T-helper 9 cell (primary cell): ENCODE measurements at places on chromosomes 5 and 9.

DNA sequence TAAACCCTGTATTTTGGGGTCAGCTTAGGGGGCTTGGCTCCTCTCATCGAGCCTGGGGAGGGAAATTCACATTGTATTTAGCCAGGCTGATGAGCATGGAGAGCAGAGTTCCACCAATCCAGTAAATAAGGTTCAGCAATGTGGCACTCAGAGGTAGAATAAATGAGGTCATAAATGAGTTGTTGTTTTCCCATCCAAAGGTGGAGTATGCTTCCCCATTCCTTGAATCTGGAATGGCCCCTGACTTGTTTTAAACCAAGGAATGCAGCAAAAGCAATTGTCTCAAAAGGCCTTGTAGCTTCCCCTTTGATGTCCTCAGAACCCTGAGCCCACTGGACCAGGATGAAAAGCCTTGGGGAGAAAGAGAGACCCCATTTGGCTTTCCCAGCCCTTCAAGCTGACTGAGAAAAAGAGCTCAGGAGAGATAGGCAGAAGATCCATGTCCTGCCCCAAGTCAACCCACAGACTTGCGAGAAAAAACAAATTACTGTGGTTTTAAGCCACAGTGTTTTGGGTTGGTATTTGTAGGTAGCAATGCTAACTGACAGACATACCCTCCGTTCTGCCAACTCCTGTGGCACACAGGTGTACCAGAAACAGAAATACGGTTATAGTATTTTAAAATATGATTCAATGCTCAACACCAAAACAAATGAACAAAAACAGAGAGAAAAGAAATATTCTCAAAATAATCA, 566.0 kb upstream of the DMAC1 start:
- no peak for DNase-seq

- no peak for DNase-seq
Observed at GRCh38 chr9:121604654-121605053, 46.8 kb upstream of the DAB2IP start.

GRCh38 chr5:5695266-5695665, 272.8 kb downstream of the ICE1 start:
- DNase-seq = no peak

DNA sequence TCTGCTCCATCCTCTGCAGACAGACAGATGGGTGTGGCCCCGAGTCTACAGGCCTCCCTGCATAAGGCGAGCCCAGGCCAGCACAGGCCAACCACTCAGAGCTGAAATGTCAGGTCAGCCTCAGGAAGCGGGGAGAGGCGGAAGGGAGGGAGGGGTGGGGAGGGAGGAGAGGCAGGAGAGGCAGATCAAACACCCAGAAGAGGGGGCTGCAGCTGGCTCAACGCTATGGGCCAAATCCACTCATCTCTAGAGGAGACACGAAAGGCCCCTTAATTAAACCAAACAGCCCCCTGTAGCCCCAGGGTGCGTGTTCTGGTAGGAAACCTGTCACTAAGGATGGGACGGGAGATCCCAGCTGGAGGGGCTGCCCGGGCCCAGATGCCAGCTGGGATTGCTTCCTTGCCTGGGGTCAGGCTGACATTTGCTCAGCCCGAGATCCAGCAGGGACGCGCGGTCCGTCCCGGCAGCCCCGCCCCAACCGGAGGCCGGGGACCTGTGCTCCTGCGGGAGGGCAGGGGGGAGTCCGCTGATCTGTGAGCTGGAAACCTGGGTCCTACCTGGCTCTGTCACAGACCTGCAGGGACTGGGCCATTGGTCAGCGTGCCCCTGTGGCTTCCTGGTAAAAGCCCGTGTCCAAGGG, 97.2 kb upstream of the SARDH start:
- DNase-seq = no peak

GRCh38 chr9:113309204-113309813, 6.1 kb upstream of the RNF183 start:
- no peak for DNase-seq

DNA sequence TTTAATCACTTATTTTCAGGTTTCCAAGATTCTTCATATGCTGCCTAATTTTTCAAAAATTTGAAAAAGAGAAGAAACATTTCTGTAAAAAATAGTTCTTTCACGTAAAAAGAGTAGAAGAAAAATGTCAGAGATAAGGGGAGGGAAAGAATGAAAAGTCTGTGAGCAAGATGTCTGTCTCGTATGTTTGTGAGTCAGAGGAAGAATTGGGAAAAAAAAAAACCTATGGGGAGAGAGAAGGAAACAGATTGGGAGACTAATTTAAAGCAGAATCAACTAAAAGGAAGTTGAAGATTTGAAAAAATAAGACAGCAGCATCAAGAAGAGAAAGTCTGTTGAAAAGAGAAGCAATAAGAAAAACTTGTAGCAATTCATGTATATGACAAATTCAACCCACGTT, 456.3 kb downstream of the HINT1 start:
- no peak for DNase-seq

DNA sequence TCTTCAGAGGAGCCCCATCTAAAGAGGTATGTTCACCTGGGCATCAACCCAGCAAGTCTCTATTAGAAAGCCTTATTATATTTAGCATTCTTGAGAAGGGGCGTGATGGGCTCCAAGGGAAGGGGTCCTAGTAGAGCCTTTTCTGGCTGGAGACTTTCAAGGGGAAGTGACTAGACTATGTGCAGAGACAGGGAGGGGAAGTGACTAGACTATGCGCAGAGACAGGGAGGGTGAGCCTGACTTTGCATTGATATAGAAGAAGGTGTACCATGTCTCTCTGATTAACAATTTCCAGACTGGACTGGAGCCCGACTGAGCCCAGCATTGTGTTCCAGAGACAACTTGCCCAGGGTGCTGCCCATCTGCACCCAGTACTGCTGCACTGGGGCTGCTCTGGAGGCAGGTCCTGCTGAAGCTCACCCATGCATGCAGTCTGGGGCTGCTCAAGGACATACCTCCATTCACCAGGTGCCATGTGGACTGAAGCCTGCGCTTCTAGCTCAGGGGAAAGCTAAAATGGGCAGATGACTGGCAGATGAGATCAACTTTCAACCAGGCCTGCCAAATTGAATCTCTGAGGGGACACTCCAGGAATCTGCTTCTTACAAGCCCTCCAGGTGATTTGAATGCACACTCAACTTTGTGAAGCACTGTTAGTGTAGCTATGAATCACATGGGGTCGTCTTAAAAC, 83.0 kb upstream of the GNA14 start:
- DNase-seq = no peak

GRCh38 chr9:86827893-86828292, 119.4 kb downstream of the GAS1 start:
- no peak for DNase-seq

DNA sequence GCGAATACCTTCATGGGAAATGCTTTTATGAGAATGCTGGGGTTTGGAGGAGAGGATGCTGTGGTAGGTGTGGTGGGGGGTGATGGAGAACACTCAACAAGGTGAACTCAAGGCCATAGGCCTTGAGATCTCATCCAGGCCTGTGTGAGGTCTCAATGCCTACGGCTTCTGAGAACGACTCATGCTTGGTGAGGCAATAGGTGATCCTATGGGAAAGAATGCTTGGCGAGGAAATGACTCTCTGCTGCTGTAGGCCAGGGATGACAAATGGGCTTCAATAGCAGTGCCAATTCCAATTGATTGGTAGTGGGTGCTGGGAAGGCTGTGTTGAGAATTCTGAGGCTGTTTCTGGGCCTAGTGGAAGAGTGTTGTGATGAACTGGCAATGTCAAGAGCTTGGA, 280.2 kb upstream of the CLINT1 start:
- DNase-seq = no peak

GRCh38 chr5:3659907-3660306, 64.3 kb downstream of the IRX1 start:
- DNase-seq = no peak

DNA sequence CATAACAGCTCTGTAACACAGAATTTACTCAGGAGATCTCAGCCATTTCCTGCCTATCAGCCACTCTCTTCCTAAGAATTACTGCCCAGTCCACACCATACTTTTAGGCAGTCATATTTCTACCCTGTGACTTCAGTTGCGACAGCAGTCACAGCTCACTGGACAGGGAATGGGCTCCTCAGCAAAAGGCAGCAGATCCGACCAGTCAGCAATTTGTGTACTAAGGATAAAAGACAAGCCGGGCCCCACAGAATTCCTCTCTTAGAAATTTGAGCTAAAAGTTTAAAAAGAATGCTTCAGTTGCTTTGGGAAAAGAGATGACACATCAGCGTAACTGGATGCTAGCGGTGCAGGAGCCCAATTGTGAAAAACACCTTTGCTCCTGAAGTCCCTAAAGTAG, 172.1 kb downstream of the ENC1 start:
- no peak for DNase-seq

DNA sequence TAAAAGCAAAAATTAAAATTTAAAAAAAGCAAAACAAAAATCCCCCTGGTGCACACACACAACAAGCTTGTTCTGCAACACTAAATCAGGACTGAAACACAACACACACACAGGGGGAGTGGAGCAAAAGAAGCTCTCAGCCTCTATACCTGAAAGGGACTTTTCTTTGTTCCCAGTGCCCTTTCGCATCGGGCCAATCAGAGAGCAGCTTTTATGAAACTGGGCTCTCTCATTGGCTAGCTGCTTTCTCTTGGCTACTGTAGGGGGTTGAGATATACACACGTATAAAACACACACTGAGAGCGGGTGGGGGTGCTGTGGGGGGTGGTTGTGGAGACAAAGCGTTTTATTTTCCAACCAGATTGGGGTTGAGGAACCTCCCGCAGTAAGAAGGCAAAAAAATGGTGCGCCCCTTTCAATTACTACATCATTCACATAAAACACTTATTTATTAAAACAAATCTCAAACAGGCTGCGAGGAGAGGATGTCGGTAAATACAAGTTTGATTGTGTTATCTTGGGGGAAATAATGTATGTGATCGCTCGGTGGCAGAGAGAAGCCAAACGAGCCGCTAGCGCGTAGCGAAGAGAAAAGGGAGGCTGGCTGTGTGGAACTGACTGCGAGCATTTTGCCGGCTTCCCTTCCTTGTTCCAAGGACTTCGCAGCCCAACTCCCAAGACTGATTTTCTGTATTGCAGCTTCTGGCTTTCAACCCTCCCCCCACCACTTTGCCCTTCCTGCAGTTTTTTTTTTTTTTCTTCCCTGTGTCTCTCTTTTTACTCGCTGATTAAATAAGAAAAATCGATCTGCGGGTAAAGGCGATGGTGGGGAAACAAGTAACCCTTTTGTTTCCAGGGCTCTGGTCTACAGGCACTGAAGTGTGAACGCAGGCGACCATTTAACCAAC, 2.5 kb upstream of the ZNF608 start:
- no peak for DNase-seq

GRCh38 chr9:37902796-37903646, 906 bp downstream of the SLC25A51 start:
- DNase-seq = no peak

GRCh38 chr9:11023201-11023600, 410.4 kb upstream of the PTPRD start:
- DNase-seq = no peak

- DNase-seq = no peak
Observed at GRCh38 chr5:145450286-145450885, 384.8 kb downstream of the PRELID2 start.

DNA sequence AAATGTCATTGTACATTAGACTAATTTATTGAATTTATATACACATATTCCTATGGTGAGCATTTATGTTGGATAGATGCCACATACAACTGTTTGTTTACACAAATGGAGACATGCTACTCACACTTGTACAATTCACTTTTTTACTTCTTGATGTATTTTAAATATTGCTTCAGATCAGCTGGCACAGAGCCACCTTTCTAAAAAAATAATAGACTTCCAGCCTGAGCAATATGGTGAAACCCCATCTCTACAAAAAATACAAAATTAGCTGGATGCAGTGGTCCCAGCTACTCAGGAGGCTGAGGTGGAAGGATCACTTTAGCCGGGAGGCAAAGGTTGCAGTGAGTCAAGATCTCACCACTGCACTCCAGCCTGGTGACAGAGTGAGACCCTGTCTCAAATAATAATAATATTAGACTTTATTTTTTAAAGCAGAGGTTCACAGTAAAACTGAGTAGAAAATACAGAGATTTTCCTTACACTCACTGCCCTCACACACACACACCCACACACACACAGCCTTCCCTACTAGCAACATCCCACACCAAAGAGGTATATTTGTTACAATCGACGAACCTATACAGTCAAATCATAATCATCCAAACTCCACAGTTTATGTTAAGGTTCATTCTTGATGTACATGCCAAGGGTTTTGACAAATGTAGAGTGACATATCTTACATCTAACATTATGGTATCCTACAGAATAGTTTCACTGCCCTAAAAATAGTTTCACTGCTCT, 16.5 kb upstream of the ADRB2 start:
- no peak for DNase-seq

GRCh38 chr9:29078063-29078666, 1504.9 kb upstream of the C9orf72 start:
- DNase-seq = no peak

DNA sequence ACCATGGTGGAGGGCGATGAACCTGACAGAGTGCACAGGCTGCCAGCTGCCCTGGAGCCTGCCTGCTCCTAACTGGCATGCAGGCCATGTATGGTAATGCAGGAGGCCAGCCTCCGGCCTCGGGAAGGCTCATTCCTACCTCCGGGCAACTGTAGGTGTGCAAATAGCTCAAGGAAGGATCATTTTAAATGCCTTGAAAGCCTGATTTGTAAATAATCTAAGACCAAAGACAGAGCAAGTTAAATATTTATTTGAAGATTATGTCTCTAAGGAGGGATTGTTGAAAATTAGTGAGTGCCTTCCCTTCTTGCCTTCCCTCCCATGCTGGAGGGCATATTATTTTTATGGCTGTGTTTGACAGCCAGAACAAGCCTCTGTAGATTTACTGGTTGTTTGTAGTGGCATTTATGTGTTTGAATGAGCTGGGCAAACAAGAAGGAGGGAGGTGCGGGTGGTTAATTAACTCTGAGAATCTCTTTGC, 285.7 kb upstream of the TUT7 start:
- no peak for DNase-seq

- no peak for DNase-seq
Observed at GRCh38 chr9:132164604-132165362, 2.9 kb downstream of the NTNG2 start.

DNA sequence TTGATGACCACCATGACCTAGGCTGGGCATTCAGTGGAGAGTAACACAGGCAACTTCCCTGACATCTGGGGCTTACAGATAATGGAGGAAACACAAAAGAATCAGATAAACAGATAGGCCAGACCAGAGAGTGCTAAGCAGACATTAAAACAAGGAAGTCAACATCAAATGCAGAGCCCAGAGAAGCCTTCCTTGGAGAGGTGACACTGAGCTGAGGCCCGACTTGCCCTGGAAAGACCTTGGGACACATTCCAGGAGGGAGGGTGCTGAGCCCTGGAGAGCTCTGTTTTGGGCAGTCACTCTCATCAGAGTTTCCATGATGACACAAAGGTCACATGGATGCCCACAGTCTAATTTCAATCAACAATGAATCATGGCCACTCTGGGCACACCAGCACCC, 31.9 kb upstream of the C5orf58 start:
- no peak for DNase-seq

DNA sequence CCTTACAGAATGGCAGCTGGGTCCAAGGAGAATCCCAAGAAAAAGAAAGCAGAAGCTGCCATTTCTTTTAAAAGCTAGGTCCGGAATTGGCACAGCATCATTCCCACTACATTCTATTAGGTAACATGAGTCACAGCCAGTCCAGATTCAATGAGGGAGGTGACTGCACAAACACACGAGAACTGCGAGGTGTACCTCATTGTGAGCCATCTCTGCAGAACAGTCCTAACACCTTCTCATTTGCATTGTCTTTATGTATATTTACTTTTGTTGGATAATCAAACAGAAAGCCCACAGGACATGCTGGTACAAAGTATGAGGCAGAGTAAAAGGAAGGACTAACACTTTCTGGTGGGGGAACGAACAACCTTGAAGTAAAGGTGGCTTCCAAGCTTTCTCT, 14.6 kb upstream of the HABP4 start:
- DNase-seq = no peak
